ENCODE measurements at places on chromosomes 1 and 21.

GRCh38 chr1:71490432-71490831, 409.6 kb upstream of the ZRANB2 start:
- no peak for DNase-seq

GRCh38 chr1:225451340-225451739, 23.5 kb upstream of the LBR start:
- DNase-seq, result no peak

DNA sequence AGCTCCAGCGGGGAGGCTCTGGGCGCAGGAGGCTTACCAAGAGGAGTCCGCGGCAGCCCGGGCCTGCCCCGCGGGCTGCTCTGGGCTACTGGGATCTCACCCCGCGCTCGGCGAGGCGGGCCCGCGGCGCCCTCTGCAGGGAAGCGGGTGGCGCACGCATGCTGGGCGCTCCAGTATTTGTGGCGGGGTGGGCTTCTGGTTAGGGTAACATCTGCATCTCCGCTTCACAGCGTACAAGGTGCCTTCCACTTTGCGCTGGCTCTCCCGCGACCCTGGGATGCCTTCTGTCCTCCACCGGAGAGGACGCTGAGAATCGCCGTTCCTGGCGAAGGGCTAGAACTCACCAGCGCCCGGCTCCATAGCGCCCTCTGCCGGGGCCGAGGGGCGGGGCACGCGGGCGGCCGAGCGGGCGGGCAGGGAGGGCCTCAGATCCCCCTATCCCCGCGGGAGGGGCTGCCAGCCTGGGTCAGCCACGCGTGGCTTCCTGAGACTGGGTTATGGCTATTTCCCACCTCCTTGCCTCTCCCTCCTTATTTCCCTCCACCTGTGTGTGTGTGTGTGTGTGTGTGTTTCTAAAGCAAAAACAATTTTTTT, 46.6 kb upstream of the CTBS start:
- peak; percentile 74 for DNase-seq

DNA sequence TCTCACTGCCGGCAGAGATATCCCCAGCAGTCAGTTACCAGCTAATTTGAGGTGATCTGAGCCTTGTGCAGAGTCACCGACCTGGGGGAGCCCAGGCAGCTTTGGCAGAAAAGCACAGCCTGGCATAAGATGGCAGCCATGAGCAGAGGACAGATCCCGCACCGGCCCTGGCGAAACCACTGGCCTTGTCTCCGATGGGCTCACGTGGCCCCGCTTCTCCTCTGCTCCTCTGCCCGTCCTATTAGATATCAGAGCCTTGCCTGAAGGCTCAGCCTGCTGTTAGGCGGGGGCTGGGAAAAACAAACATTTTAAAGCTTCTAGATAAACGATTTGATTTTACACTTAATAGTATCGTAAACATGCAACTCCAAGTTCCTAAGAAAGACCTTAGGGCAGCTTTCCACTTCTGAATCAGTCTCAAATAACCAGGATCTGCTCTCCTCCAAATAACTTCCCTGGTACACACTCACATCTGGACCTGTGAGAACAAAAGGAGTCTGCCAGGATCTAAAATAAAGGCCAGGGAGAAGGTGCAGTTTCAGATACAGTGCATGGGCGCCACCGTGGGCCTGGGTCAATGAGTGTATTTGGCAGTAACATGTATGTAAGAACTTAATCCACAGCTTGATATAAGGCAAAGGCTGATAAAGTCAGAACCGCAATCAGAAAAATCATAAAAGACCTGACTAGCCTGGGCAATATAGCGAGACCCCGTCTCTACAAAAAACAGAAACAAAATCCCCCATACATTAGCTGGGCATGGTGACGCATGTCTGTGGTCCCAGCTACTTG, 10.0 kb downstream of the EDARADD start:
- DNase-seq, result no peak

GRCh38 chr1:182715531-182715930, 31.1 kb upstream of the RGS8 start:
- DNase-seq, result no peak

- DNase-seq, result no peak
Measured at GRCh38 chr1:47545912-47546483, 108.2 kb downstream of the FOXD2 start.

GRCh38 chr1:40887012-40887378, 24.8 kb upstream of the CITED4 start:
- no peak for DNase-seq

DNA sequence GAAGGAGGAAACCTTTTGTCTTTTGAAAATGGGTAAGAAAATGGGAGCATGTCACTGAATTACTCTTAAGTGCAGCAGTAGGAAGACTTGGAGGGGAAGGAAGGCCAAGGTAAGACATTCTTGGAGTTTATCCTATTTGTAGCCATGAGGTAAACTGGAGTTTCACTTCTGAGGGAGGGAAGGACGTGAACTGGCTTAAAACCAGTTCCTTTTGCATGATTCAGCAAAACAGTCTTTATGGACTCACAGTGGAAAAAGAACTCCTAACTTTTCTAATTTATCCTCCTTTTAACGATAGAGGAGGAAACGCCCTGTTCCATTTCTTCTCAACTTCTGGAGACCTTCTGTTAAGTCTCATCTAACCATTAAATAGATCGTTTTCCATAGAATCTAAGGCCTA, 2.5 kb downstream of the PRDX6 start:
- DNase-seq, result no peak

DNA sequence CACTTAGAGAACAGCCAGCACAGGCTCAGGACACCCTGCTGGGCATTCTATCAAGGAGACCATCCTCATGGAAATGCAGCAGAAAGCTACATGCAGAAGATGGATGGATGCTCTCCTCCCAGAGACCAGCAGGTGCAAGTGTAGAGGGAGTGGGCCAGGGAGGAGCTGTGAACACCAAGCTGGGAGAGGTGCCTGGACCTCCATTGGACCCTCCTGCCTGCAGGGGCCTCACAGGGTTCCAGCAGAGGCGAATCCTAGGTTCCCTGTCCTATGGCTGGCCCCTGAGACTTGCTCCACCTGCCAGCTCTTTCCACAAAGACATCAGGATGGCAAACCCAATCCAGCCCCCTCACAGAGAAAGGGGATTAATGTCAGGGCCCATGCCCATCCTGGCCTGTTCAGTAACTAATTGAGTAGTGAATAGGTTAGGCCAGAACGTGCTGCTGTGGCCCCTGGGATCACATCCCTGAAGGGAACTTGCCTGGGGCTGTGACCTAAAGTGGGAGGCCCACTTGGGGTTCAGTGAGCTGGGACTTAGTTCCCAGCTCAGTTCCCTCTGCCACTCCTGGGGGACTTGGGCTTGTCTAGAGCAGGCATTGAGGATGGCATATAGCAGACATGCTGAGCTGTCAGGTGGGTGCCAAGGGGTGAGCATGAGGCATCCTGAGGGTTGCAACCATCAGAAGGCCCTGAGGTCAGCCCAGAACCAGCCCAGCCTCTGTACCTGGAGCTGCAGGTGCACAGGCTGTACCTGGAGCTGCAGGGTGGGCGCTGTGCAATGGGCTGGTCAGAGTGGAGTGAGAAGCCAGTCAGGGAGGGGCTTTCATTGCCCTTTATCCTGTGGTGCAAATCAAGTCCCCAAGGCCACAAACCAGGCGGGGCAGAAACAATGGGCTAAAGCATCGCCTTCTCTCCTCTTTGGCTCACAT, 22.9 kb upstream of the ZNF678 start:
- DNase-seq, result no peak

GRCh38 chr1:85734931-85735330, 26.7 kb upstream of the ZNHIT6 start:
- DNase-seq, result no peak

DNA sequence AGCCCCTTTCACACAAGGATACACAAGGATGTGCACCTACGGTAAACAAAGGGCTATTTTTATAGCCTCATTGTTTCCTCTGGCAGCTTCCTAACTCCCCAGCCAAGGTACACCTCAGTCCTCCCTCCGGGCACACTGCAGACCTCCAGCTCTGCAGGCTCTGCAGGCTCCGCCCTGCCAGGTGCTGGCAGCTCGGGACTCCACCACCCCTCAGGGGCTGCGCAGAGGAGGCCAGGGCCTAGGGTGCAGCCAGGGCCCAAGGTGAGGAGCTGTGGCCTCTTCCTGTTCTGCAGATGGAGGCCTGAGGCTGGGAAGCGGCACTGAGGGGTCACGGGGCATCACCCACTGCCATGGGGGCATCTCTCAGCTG, 19.8 kb upstream of the CLSTN1 start:
- no peak for DNase-seq

GRCh38 chr1:33045246-33045645, 8.6 kb upstream of the AK2 start:
- DNase-seq, result no peak

GRCh38 chr1:164263540-164263939, 295.4 kb upstream of the PBX1 start:
- DNase-seq, result no peak

GRCh38 chr21:40049931-40050290, 182.7 kb downstream of the PCP4 start:
- DNase-seq, result no peak

DNA sequence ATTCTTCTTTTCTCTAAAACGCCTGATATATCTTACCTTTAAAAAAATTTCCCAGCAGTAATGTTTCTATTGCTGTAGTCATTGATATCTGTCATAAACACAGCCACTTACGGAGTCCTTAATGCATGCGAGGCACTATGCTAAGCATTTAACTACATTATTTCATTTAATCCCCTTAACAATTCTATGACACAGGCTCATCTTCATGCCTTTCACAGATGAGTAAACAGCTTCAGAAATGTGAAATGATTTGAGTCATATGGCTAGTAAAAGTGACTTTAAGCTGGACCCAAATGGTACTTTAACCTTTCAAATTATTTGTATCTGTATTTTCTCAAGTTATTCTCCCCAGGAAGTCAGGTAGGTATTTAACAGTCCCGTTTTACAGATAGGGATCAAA, 125.1 kb upstream of the FGGY start:
- DNase-seq, result no peak

GRCh38 chr1:244654108-244655038, 1.4 kb downstream of the DESI2 start:
- no peak for DNase-seq

GRCh38 chr1:69929308-69930057, 275.9 kb downstream of the LRRC40 start:
- DNase-seq, result no peak

DNA sequence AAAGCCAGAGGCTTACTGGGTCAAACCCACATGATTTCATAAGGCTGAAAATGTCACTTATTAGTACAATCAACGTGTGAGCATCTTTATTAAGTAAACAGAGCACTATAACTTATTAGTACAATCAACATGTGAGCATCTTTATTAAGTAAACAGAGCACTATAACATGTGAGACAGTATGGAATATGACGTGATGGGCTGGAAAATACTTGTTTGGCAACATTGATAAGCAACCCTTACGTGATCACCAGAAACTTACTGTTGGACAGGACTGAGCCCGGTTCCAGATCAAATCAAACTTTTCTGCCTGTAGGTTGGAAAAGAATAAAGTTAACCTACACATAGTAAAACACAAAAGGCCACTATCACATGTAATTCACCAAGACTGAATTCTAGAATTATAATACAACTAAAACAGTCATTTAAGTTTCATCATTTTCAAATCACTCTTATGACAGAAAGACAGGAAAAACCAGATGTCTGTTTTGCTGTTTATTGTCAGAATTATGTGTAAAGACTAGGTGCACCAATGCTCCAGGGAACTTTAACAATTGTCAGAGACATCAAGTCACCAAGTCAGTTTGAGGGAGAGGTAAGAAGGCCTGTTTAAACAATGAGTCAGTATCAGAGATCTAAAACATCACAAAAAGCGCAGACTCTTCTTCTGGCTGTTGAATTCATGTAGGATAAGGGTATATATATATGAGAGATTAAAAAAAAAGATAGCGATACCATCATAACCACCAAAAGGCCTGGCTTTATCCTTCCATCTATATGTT, 15.7 kb downstream of the ATPAF1 start:
- no peak for DNase-seq

- no peak for DNase-seq
Measured at GRCh38 chr21:35508139-35508888, 459.2 kb upstream of the RUNX1 start.

- no peak for DNase-seq
Measured at GRCh38 chr1:43009274-43009673, 50.6 kb upstream of the SLC2A1 start.

GRCh38 chr1:36203554-36204346, 20.5 kb upstream of the THRAP3 start:
- DNase-seq, result no peak
